ENCODE measurements at places on chromosomes 12 and 14.

- no peak for DNase-seq
These were observed 131.1 kb downstream of the MED13L start for GRCh38 chr12:116146386-116146785.

- no peak for DNase-seq
These were observed 17.7 kb upstream of the ADCK1 start for GRCh38 chr14:77782202-77782601.

DNA sequence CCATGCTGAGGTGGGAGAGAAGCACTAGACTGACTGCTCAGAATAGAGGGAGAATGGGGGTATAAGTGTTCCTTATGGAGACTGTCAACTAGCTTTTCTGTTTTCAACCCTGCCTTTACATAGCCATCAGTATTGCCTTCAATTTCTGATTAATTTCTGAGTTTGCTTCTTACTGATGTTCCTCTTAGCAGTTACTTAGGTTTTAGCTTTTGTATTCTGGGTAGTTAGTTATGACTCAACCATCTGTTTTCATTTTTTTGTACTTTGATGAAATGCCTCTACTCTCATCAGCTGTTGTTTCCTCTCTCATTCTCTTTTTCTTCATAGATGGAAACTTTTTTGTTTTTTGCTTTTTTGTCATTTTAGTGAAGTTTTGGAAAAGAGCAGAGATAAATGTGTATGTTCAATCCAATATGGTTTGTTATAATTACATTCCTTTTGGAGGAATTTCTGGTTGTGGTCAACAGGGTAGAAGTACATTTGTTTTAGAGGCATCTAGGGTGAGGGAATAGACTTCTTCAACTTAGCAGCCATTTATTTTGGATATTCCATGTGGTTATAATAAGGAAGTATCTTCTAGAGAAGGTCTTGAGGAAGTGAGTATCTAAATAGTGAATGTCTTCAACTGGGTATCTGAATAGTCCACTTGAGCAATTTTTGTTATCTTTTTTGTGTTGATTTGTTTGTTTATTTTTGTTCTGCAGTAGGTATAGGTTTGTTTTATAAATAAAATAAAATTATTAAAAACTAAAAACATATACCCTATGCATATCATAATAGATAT, 29.6 kb downstream of the PMCH start:
- DNase-seq = no peak

GRCh38 chr14:105091517-105092170, 26.4 kb upstream of the GPR132 start:
- DNase-seq = no peak

DNA sequence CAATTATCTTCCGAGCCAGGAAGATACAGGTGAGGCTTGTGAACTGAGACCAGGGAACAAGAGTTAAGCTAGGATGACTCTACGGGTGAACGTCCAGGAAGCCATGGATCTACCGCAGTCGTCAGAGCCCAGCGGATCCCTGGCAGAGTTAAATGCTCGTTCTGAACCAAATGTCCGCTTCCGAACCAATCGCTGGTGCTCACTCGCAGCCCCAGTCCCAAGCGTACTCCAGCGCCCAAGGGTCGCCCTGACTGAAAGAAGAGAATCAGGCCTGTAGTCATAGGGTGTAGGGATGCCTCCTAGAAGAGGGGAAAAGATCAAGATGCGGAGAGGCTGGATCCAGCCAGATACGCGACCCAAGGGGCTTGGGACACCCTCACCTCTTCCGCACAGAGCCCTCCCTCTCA, 283 bp downstream of the VIPAS39 start:
- no peak for DNase-seq

GRCh38 chr14:90495357-90496276, 98.8 kb downstream of the CALM1 start:
- peak; percentile 44 for DNase-seq

DNA sequence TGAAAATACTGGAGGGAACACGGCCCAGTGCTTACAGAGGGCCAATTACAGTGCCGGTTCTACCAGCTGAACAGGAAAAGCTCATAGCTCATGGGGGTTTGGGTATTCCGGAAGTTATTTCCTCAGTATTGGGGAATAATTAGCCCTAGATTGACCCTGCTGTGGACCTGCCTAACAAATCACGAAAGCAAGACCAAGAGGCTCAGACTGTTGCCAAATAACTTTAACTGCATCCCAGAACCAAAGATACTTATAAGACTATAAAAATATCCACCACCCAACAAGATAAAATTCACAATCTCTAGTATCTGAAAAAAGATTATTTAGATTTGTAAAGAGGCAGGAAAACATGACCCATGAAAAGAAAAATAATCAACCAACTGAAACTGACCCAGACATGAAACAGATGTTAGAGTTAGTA, 8.0 kb upstream of the OR5AU1 start:
- DNase-seq = no peak

DNA sequence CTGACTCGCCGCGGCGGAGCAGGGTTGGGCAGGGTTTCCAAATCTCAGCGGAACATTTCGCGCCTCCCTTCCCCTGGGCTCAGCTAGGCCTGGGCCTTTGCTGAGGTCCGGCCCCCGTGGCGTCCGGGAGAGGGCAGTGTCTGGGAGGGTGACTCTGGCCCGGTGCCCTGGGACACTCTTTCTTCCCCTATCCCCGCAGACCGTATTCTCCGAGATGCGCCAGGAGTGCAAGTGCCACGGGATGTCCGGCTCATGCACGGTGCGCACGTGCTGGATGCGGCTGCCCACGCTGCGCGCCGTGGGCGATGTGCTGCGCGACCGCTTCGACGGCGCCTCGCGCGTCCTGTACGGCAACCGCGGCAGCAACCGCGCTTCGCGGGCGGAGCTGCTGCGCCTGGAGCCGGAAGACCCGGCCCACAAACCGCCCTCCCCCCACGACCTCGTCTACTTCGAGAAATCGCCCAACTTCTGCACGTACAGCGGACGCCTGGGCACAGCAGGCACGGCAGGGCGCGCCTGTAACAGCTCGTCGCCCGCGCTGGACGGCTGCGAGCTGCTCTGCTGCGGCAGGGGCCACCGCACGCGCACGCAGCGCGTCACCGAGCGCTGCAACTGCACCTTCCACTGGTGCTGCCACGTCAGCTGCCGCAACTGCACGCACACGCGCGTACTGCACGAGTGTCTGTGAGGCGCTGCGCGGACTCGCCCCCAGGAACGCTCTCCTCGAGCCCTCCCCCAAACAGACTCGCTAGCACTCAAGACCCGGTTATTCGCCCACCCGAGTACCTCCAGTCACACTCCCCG, 3.0 kb downstream of the WNT1 start:
- no peak for DNase-seq

DNA sequence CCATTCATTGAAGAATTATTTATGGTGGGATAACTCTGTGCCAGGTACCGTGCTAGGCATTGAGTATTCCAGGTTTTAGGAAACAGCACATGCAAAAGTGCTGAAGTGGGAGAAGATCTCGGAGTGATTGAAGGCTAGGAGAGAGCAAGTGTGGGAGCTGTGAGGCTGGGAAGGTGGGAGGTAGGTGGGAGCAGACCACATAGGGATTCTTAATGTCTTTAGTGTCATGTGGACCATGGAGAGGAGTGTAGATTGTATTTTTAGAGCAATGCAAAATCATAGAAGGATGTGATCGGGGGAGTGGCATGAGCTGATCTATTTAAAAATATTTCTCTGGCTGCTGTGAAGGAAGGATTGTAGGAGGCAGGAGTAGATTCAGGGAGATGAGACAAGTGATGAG, 5.4 kb downstream of the PTPN11 start:
- no peak for DNase-seq

- DNase-seq = no peak
These were observed 69.6 kb upstream of the SLCO1C1 start for GRCh38 chr12:20625531-20625930.

- no peak for DNase-seq
These were observed 842 bp downstream of the OAS2 start for GRCh38 chr12:112979041-112979680.

DNA sequence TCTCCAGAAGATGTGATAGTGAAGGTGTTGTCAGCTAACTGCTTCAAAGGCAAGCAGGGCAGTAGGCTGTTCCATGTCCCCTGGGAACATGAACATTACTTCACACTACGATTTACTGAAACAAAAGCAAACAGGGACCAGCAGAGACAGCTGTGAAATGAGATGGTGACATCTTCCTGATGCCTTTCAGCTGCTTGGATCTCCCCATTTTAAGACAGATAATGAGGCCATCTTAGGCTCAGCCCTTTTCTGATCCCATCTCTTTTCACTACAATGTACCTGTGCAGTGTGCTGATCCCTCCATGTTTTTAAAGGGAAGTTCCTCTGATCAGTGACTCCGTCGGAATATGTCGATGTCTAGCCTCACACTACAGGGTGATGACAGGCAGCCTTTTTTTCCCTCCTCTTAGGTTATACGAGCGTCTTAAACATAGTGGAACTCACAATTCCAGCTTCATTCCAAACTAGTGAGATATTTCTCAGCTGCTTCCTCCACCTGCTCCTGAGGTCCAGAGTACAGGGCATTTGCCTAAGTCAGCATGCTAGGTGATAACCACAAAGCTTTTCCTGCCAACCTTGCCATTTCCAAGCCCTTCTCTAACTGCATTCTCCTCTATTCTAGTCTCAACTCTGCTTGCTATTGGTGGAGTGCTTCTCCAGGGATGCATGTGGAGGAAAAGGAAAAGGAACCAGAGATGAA, 87.6 kb upstream of the EGLN3 start:
- DNase-seq = no peak

GRCh38 chr12:118534003-118534402, 157.6 kb downstream of the SUDS3 start:
- no peak for DNase-seq

DNA sequence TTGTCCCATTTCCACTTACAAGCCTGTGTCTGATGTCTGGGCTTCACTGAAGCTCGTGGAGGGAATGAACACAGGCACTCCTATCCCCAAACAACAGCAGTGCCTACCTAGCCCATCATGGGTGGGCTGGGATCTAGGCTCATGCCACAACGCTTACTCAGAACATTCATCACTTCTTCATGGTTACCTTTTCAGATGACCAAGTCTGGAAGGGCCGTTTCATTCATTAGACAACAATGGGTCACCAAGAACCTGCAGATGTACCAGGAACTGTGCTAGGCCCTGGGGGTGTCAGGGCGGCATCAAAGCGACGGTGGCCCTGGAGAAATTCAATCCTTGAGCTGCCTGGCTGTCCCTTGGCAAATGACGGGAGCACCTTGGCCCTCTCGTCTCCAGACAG, 64.9 kb upstream of the FZD10 start:
- no peak for DNase-seq

GRCh38 chr14:105261781-105262180, 13.4 kb downstream of the BTBD6 start:
- DNase-seq = no peak

DNA sequence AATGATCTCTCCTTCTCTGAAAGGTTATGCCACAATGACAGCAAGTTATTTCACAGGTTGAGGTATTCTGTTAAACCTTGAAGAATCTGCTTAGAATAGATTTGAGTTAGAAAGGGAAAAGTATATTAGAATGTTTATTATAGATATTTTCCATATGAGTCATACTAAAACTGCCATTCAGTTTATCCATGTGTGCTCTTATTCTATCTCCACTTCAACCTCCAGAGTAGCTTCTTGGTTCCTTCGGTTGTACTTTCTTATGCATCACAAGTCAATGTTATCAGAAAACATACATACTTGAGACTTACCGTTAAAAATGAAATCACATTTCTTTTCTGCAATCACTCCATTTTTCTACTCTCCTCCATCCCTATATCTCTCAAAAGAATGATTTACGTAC, 197.7 kb downstream of the BCAT1 start:
- DNase-seq = no peak

GRCh38 chr12:13268581-13268980, 72.1 kb downstream of the EMP1 start:
- DNase-seq = no peak

- DNase-seq = no peak
These were observed 91.8 kb upstream of the KCNA1 start for GRCh38 chr12:4817880-4818279.

GRCh38 chr12:109418848-109419480, 58.1 kb downstream of the KCTD10 start:
- no peak for DNase-seq

- DNase-seq = no peak
These were observed 16.1 kb upstream of the RPLP0 start for GRCh38 chr12:120216742-120217605.

GRCh38 chr14:50964683-50965390, 20.6 kb upstream of the PYGL start:
- peak; percentile 93 for DNase-seq

GRCh38 chr14:81837304-81837703, 303.7 kb upstream of the SEL1L start:
- DNase-seq = no peak

DNA sequence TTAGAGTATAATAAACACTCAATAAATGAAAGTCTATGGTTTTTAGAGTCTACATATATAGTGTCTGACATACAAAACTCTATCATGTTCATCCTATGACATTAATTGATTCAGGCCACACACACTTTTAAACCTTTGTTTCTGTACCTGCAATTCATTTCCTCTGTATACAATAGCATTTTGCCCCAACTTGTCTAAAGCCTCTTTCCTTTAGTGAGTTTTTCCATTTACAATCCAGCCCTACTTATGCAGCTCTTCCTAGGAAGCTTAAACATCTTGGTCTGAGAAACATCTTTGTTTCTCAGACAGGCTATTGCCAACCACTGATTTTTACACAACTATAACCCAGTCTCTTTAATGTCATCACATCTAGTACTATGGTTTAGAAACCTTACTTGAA, 214.7 kb upstream of the SLC16A7 start:
- DNase-seq = no peak

DNA sequence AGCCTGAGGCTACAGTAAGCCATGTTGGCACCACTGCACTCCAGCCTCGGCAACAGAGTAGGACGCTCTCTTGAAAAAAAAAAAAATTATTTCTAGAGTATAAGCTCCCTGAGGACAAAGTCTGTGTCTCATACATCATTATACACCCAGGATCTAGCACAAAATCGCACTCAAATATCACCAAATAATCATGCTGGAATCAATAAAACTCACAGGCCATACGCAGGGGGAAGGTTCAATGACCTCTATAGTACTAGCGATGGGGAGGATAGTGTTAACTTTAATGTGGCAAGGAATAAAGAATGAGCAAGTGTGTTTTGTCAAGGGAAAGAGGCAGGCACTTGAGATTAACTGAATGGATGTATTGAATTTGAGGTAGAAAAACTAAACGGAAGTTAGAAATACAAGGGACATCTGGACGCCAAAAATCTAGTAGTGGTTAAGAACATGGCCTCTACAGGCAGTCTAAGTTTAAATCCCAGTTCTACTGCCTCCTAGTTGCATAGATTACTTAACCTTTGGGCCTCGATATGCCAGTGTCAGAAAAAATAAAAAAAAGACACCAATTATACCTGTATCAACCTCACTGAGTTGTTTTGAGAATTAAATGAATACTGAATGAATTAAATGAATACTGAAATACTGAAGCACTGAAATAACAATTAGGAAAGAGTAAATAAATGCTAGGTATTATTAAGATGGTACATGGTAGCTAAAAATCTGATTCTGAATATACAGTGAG, 4.4 kb upstream of the AP4S1 start:
- DNase-seq = no peak
